ENCODE measurements at places on chromosomes 3 and 15. TPM values are rescaled to one million over a fixed set of nuclear protein-coding genes. Genes with fewer than 3 reads are reported as not detected.
A peak's percentile ranks its signal among the peaks of the same experiment; 100 is the strongest.

MKRN3 gene
- not detected for total RNA-seq

GOLGA8K gene
- not detected for total RNA-seq

ARHGAP31 gene
- total RNA-seq: 4.7 TPM

SOX2 gene
- total RNA-seq: not detected

DAZL gene
- total RNA-seq: not detected

ADGRG7 gene
- total RNA-seq: not detected

FEZF2 gene
- total RNA-seq: not detected

TMEM41A gene
- total RNA-seq: 15.3 TPM

C3orf20 gene
- not detected for total RNA-seq

ZDHHC19 gene
- total RNA-seq: not detected

SLC12A1 gene
- not detected for total RNA-seq

DNA sequence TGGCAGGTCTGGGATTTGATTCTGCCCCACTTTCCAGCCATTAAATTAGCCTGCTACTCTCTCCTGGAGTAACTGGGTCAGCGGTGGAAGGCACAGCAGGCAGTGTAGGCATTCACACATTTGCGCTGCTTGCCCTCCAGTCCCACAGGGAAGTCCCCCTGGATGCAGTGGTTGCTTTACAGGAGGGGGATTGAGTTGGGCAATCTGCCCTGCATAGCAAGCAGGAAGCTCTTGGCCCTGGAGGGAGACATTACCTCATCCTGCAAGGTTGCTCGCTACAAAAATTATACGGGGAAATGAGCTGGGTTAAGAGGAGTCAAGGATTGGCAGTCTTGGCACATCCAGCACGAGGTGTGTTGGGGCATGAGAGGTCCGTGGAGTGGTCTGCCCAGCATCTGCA is 14.8 kb downstream of the MCM2 start:
- H3K4me3 ChIP-seq: no peak overlapping the region
- H3K27me3 ChIP-seq: no peaks in the 10 kb centered on the region
- H3K4me1 ChIP-seq: peaks cover 12% of the 10 kb centered on the region
- no peak for DNase-seq

- no peak for DNase-seq
- H3K27ac ChIP-seq: no peak overlapping the region
- H3K4me3 ChIP-seq: no peak overlapping the region
- H3K27me3 ChIP-seq: no peaks in the 10 kb centered on the region
- H3K36me3 ChIP-seq: peaks cover 22% of the 10 kb centered on the region
These were observed 2.5 kb downstream of the TWF2 start for GRCh38 chr3:52236424-52236886.

- no peaks in the 10 kb centered on the region for H3K4me1 ChIP-seq
- no peaks in the 10 kb centered on the region for H3K27me3 ChIP-seq
- no peaks in the 10 kb centered on the region for H3K36me3 ChIP-seq
- DNase-seq: no peak
- no peak overlapping the region for H3K27ac ChIP-seq
These were observed 248.3 kb downstream of the VPS13C start for GRCh38 chr15:61811952-61812351.

DNA sequence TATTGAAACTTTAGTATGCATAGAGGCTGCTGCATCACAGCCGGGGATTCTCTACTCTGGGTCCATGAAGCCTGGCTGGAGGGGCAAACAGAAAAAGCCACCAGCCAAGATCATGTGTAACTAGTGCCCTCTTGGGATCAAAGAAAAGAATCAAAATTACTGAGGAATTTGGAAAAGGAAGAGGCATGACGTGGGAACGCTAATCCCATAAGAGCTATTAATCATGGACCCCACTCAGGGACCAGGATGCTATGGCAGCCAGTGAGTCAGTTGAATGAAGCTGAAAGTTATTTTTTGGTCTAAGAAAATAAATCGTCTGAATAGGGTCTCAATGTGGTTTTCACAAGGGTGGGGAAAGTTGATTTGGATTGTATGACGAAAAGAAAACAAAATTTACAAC is 1165.1 kb downstream of the ROBO2 start:
- H3K27me3 ChIP-seq: no peaks in the 10 kb centered on the region
- peaks cover 6% of the 10 kb centered on the region for H3K4me1 ChIP-seq
- H3K36me3 ChIP-seq: no peaks in the 10 kb centered on the region
- H3K4me3 ChIP-seq: peak overlapping the region; percentile 31
- peak; percentile 48 for DNase-seq

GRCh38 chr15:76330080-76330680 is 6.4 kb upstream of the ISL2 start:
- H3K4me3 ChIP-seq: no peak overlapping the region
- H3K4me1 ChIP-seq: no peaks in the 10 kb centered on the region
- peak; percentile 72 for DNase-seq
- H3K27me3 ChIP-seq: no peaks in the 10 kb centered on the region
- no peak overlapping the region for H3K27ac ChIP-seq

GRCh38 chr15:60717008-60717407 is 238.1 kb upstream of the ICE2 start:
- no peak overlapping the region for H3K27ac ChIP-seq
- H3K36me3 ChIP-seq: no peaks in the 10 kb centered on the region
- H3K4me3 ChIP-seq: no peak overlapping the region
- H3K4me1 ChIP-seq: peaks cover 12% of the 10 kb centered on the region
- no peaks in the 10 kb centered on the region for H3K27me3 ChIP-seq
- no peak for DNase-seq

DNA sequence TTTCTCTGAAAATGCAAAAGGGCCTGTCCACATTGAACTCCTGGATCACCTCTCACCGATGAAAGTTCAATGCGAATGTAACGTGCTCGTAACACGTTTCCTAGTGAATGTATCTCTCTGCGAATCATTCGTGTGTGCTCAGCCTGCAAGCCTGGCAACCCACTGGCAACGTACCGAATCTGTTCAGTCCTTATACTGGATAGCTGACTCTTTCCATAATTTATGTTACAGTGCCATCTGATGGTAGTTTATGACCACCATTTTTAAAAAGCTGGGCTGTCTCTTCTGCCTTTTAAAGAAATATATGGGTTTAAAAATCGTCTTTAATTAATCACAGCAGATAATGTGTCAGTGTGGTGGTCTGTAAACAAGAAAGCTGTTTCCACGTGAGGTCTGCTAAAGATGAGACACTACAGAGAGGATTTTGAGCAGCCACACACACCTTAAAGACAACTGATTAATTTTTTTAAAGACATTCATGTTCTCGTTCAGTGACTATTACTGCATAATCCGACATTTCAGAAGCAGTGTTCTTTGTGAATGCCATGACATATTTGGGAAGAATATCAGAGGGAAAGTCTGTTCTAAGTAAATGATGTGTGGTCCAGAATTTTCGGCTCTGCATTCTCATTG is 69.4 kb upstream of the FOXP1 start:
- no peak overlapping the region for H3K27ac ChIP-seq
- DNase-seq: peak; percentile 34
- no peak overlapping the region for H3K4me3 ChIP-seq
- no peaks in the 10 kb centered on the region for H3K27me3 ChIP-seq
- H3K36me3 ChIP-seq: no peaks in the 10 kb centered on the region

- no peak overlapping the region for H3K4me3 ChIP-seq
- DNase-seq: peak; percentile 77
- H3K27ac ChIP-seq: no peak overlapping the region
- no peaks in the 10 kb centered on the region for H3K27me3 ChIP-seq
- no peaks in the 10 kb centered on the region for H3K36me3 ChIP-seq
These were observed 92.8 kb upstream of the UBE2E1 start for GRCh38 chr3:23712656-23713559.

DNA sequence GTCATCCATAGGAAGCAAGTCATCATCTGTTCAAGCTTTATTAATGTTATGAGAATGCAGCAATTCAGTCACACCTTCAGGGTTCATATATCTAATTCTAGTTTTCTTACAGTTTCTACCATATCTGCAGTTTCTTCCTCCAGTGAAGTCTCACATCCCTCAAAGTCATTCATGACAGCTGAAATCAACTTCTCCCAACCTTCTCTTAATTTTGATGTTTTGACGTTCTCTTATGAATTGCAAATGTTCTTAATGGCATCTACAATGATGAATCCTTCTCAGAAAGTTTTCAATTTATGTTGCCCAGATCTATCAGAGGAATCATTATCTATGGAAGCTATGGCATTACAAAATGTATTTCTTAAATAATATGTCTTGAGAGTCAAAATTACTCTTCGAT is 210.4 kb upstream of the ZBTB20 start:
- no peaks in the 10 kb centered on the region for H3K27me3 ChIP-seq
- peaks cover 6% of the 10 kb centered on the region for H3K4me1 ChIP-seq
- H3K27ac ChIP-seq: no peak overlapping the region
- no peaks in the 10 kb centered on the region for H3K36me3 ChIP-seq
- DNase-seq: no peak
- no peak overlapping the region for H3K4me3 ChIP-seq

DNA sequence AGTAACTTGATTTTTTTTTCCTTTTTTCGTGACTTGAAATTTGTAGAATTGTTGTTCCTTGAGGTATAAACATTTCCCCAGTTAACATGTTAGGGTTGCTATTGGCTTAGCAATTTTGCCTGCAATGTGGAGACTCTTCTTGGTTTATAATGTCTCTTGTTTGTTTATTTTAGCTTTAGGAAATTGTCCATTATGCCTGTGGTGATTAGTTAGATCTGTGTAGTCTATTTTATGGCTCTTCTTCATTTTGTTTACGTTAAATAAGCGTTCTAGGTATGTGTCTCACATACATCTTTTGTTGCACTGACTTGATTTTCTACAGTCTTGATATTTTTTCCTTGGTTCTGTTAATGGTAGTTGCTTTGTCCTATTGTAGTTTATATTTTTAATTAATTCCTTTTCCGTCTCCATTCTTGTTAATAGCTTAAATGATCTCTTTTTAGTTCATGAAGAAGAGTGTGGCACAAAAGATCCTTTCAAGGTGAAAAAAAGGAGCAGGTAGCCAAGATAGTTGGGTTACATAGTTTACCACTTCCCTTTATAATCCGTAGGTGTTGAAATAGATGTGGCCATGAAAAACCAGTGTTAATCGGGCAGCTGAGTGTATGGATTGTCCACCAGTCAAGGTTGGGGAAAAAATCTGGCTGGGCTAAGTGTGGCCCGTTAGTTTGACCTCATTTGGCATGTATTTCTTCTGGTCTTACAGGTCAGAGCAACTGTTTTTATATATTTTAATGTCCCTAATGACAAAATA is 12.1 kb downstream of the IQGAP1 start:
- H3K4me3 ChIP-seq: peak overlapping the region; percentile 52
- peak; percentile 58 for DNase-seq
- H3K27me3 ChIP-seq: no peaks in the 10 kb centered on the region
- peak overlapping the region; percentile 87 for H3K27ac ChIP-seq
- peaks cover 33% of the 10 kb centered on the region for H3K4me1 ChIP-seq

DNA sequence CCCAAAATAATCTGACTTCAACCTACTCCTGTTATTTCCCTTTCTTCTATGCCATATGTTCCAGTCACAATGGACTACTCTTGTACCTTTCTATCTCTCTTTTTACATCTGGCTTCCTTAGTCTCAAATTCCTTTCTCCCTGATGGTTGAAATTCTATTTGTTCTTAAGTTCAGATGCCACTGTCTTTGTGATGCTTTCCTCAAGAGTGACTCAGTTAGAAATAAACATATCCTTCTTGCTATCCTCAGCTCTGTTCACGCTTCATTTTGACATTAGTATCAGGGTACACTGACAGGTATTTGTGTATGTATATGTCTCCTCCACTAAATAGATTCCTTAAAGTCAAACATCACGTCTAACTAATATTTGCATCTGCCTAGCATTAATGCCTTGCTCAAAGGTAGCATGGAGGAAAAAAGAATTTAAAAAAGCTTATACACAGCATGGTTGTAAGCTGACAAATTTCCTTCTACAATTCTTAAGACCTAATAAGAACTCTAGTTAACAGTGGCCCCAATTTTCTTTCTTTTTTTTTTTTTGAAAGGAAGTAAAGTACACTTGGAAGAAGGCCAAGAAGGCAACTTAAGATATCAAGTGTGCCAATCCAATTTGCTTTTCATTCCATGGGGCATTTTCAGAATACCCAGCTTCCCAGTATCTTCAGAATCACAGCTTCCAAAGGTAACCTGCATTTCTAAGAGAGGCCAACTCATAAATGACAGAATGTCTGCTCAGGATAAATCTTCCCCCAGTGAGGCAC is 58.0 kb downstream of the CHAC1 start:
- H3K27ac ChIP-seq: no peak overlapping the region
- no peak for DNase-seq
- peaks cover 11% of the 10 kb centered on the region for H3K4me1 ChIP-seq
- no peak overlapping the region for H3K4me3 ChIP-seq

DNA sequence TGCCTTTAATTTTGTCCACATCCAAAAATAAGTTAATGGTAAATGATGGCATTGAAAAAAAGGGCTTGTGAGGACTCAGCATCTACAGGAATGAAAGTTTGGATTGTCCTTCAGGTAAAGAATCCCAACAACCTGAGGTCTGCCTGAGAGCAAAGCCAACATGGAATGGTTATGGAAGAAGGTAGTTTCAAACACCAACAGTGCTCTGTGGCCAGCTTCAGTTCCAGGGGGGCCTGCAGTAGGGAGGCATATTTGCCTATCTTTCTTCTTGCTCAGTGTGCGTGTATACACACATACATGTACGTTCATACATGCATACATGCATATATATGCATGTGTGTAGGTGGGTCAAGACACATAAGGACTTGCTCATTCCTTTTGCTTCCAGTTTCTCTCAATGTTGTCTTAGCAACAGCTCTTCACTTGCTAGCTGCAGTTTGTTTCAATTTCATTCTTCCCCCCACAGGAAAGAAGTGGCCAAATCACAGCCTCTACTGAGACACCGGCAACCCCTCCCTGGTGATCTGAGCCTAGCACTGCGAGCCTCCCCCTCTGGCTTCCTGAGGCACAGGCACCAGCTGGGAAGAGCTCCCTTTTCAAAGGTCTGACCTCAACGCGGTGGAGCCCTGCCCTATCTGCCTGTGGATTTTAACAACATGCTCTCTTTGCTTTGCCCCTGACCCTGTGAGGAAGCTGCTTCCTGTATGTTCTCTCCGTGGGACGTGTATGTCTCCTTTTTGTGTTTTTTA is 146.2 kb downstream of the KLF13 start:
- H3K27me3 ChIP-seq: no peaks in the 10 kb centered on the region
- peaks cover 18% of the 10 kb centered on the region for H3K4me1 ChIP-seq
- H3K4me3 ChIP-seq: no peak overlapping the region
- no peak overlapping the region for H3K27ac ChIP-seq

DNA sequence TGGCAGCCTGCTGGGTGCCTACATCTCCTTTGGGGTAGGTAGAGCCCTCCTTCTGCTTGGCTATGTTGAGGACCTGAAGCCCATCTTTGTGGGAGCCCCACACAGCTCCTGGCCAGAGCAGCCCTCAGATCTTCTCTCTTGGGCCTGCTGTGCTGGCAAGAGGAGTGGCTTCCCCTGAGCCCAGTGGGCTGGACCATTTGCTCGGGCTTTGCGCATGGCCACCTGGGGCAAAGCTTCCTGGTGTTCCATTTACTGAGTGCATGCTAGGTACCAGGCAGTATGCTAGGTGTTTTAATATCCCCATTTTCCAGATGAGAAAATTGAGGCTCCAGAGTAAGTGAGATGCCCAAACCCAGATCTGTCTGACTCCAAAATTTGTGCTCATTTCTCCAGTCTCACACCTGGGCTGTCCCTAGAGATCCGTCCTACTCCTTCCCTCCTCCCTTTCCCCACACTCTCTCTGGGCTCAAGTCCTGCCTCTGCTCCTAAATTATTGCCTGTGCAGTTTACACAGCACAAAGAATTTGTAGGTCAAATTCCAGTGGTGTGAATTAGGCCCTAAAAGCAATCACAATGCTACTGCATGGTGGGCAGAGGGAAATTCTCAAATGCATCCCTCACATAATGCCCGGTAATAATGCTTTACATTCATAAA is 39.7 kb downstream of the SLC28A1 start:
- no peaks in the 10 kb centered on the region for H3K36me3 ChIP-seq
- H3K4me1 ChIP-seq: peaks cover 11% of the 10 kb centered on the region
- DNase-seq: no peak
- no peak overlapping the region for H3K4me3 ChIP-seq

Data from MCF 10A (cell line).